ENCODE measurements at places on chromosomes 7 and 10.

- no peak for DNase-seq
Observed at GRCh38 chr10:62661143-62661542, 143.4 kb upstream of the ADO start.

DNA sequence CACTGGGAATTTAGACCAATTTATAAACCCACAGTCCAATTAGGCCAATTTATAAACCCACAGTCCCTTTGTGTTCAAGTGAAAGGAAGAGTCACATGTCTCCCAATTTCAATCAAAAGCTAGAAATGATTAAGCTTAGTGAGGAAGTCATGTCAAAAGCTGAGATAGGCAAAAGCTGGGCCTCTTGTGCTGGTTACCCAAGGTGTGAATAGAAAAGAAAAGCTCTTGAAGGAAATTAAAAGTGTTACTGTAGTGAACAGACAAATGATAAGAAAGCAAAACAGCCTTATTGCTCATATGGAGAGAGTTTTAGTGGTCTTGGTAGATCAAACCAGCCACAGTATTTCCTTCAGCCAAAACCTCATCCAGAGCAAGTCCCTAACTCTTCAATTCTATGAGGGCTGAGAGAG is 245.0 kb downstream of the HDAC9 start:
- DNase-seq, result no peak

DNA sequence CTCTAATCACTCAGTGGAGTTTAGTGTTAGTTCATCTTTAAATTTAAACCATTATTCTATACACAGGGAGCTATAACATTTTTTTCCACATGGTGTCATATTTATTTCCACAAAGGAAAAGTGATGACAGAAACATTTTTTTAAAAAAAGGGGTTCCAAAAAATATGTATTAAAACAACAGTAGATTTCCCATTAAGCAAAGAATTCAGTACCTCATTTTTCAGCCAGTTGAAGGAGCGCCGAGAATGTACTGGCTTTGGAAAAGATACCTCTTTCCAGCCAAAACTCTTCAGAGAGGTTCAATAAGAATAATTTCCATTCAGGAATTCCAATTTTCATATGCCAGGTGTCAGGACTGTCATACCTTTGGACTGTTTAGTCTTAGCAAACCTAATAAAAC is 250.5 kb upstream of the MEOX2 start:
- DNase-seq, result no peak

DNA sequence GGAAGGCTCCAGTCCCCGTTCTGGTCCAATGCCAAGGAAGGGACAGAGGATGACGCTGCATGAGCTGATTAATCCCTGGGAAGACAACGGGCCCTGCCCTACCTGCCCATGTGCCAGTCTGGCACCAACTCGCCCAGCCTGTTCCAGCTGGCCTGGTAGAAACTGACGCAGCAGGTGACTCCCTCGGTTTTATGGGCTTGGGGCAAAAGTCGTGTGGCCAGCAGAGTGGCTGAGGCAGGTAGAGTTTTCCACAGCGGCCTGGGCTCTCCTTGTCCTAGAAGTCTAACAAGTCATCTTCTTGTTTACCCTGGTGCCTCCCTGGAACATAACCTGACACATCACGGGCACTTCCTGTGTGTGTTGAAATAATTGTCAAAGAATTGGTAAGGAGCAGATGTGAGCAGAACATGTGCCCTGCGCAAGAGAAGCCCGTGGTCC is 20.4 kb upstream of the LMTK2 start:
- no peak for DNase-seq

GRCh38 chr7:82675396-82675795 is 231.8 kb upstream of the CACNA2D1 start:
- no peak for DNase-seq

- DNase-seq, result no peak
Observed at GRCh38 chr10:132110111-132110521, 44.4 kb downstream of the JAKMIP3 start.

DNA sequence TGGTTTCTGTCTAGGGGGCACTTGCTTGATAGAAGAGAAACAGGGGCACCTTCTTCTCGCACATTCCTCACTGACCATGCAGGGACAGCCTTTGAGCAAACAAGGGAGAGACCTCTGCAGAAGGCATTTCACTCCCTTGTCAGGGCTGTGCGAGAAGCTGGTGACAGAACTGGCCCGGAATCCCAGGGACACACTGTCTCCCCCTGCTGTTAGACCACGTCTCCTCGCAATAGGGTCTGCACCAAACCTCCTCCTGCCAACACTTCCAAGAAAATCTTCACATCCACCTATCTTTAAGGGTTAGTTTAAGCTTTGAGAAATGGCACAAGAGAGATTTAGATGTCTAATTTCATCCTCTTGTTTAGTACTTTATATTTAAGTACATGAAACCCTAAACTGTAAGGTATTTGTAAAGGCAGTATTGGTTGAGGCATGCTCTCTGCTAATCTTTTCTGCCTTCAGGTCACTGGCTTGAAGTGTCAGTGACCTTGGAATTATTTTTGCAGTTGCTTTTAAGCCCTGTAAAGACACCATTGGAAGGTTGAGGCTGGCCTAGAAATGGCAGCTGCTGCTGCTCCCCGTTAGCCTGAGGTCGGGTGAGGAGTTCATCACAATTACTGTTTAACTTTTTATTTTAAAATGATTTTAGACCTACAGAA is 37.0 kb downstream of the RBM20 start:
- peak; percentile 82 for DNase-seq

- no peak for DNase-seq
Observed at GRCh38 chr7:148348466-148348865, 242.1 kb upstream of the C7orf33 start.

DNA sequence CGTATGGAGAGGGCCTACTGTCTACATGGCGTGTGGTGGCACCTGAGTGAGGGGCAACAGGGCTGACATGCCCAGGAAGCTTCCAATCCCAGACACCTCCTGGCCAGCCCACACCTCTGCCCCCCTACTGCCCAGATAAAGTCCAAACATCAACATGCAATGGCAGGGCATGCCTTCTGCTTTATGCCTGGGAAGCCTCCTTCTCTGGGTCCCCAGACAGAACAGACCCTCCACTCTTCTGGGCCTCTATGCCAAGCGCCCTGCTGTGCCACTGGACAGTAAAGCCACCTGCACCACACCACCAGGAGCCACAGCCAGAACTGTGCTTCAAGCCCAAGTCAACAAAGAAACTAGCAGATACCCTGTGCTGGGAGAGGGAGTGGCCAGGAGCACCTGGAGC is 12.5 kb downstream of the TMEM72 start:
- no peak for DNase-seq

GRCh38 chr10:24201503-24202180 is 7.3 kb upstream of the KIAA1217 start:
- peak; percentile 47 for DNase-seq

DNA sequence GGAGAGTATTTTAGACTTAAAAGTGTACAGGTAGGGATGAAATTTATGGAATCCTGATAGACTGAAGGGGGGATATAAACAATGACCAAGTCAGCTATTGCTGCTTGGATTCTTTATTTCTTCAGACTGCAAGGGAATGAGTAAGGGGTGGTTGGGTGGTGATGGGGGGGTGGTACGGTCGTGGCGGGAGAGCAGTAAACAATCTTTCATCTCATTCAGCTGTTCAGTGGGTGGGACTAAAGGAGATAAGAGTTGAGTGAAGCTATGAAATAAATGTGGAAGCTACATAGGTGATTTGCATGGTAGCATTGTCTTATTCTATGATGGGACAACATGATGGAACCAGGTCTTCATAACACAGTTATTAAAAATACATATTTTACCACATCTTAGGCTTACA is 1.8 kb downstream of the SEPTIN7 start:
- DNase-seq, result peak; percentile 20

DNA sequence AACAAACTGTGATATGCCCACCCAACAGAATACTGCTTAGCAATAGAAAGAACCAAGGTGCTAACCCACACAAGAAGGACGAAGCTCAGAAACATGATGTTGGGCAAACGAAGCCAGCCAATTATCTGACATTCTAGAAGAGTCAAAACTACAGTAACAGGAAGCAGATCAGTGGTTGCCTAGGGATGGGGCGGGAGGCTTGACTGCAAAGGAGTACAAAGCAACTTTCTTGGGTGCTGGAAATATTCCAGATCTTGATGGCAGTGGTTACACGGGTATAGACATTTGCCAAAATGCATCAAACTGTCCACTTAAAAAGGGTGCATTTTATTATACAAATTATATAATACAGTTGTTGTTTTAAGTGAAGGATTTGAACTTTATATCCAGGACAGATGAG is 41.1 kb upstream of the RET start:
- no peak for DNase-seq

- no peak for DNase-seq
Observed at GRCh38 chr10:116132780-116133399, 140.1 kb downstream of the GFRA1 start.

GRCh38 chr10:14086596-14086995 is 244.1 kb downstream of the FRMD4A start:
- no peak for DNase-seq

DNA sequence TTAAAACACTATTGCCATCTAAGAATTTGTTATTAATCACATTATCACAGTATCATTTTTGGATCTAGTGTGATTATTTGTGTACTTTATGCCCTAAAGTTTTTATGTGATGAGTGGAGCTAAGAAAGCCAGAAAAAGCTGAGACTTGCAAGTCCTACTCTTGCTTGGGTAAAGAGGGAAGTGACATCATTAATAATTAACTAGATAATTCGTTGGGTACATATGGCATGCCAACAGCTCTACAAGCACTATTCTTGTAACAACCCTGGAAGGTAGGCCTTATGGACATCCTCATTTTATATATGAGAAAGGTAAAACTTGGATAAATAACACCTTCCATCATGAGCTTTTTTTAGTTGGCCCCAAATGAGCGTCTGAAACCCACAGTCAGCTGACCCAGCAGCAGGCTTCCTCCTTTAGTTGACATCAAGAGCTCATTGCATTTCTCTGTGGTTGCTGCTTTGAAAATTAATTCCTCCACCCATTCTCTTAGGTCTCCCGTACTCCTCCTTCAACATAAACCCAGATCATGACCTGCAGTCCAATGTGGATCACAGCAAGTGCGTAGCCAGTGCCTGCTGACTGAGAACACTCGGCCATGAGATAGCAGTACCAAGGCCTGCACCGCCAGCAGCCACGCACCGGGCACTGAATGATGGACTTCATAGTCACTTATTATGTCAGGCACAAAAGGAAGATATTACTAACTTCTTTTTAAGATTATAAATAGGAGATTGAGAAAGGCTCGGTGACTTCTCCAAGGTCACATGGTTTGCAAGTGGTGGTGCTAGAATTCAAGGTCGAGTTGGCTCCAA is 292.0 kb upstream of the AOAH start:
- DNase-seq, result no peak

- DNase-seq, result no peak
Observed at GRCh38 chr10:75547391-75548298, 116.2 kb downstream of the LRMDA start.

GRCh38 chr10:91603931-91604331 is 28.9 kb downstream of the PPP1R3C start:
- DNase-seq, result no peak

DNA sequence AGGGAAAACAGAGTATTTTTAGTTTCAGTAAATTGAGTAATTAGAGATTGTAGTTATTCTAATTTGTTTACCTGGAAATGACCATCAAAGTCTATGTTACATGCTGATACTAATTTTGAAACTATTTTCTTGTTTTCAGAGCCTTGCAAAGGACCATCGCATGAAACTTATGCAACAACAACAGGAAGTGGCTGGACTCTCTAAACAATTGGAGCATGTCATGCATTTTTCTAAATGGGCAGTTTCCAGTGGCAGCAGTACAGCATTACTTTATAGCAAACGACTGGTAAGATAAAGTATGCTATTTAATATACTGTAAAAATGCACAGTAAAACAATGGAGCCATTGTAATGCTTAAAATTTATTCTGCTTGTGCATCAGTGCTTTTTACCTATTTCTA is 78.5 kb downstream of the TRIM24 start:
- DNase-seq, result no peak

DNA sequence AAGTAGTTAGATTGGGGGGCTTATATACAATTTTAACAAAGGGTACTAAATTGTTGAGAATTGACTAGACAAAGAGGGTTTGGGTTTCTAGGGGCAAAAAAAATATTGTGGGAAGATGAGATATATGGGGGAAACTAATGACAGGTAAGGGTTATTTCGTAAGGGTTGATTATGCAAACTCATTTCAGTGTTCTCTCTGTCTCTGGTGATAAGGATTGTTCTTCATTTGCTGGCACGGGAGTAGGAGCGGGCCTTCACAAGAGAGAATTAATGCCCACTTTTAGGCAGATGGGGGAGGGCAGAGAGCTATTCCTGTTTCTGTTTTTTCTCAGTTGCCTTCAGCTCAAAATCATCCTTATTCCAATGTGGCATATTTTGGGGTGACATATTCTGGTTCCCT is 258.4 kb downstream of the EXOC4 start:
- DNase-seq, result no peak

DNA sequence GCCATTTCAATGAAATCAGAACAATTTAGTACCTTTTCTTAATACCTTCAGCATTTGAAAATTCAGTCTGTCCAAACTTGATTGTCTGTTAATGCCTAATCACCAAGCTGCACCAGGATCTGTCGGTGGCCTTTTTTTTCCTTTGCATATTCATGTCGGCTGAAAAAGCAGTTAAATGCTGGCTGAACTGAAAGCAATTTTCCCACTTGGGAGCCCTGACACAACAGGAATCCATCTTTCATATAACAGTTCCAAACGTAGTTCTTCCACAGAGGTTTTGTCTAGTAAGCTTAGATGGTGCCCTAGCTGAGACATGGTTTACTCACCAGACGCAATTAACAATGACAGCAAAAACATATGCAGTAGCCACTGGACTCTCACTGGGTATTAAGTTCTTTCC is 83.6 kb upstream of the CHCHD3 start:
- no peak for DNase-seq

- peak; percentile 80 for DNase-seq
Observed at GRCh38 chr7:90625562-90625961, 29.4 kb downstream of the CDK14 start.

DNA sequence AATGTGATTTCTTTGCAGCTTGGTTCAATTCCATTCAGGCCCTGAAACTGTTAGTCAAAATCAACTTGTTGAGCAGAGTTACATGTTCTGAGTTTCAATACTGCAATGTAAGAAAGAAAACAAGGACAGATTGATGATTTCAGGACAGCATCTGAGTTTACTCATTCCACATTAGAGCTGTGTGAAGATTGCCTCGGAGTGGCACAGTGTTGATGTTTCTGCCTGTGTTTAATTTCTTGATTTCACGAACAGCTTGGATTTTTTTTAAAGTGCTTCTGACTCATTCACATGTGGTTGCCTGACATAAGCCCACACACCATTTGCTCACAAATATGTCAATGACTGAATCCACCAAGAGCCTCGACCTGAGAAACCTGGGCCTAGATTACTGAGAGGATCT is 101.2 kb upstream of the PARD3 start:
- no peak for DNase-seq
